Activated T-cell treated with anti-CD3 and anti-CD28 coated beads for 4 hours (primary cell): ENCODE measurements at places on chromosomes 2 and 18.

- no peak for DNase-seq
These were observed 76.8 kb upstream of the EPC2 start for GRCh38 chr2:148567716-148568115.

- no peak for DNase-seq
These were observed 622 bp downstream of the LRP2 start for GRCh38 chr2:169361706-169362117.

GRCh38 chr2:215137741-215138340 is 585 bp downstream of the ABCA12 start:
- DNase-seq = no peak

- no peak for DNase-seq
These were observed 123.2 kb downstream of the CABYR start for GRCh38 chr18:24262087-24262486.

DNA sequence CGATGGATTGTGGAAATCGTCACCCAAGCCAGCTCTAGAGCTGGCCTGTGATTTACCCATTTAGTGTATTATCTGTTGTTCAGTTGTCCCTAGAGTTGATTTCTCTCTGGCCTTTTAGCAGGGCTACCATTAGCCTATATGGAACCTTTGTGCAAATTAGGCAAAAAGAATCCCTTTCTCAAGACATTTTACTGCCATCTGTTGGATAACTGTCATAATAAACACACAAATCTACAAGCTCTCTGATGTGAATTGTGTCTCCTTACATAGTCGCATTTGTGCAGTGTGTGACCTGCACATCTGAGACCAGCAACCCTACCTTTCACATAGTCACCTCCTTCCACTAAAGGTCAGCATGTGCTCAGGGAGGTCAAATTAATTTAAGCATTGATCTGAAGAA is 34.0 kb downstream of the LOXHD1 start:
- DNase-seq = no peak

GRCh38 chr2:48148841-48149430 is 242.6 kb upstream of the FBXO11 start:
- DNase-seq = no peak

DNA sequence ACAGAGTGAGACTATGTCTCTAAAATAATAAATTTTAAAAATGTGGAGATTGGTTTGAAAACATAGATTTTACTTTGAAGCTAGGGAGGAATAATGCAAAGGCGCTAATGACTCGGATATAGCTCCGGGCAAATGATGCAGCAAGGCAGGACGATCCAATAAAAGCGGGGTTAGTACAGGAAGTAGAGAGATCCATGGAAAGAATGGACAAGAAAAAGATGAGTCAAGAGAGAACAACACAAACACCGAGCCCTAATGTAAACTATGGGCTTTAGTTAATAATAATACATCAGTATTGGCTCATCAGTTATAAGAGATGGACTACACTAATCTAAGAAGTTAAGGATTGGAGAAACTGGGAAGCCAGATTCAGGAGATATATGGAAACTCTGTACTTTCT is 74.5 kb downstream of the QPCT start:
- DNase-seq = no peak

DNA sequence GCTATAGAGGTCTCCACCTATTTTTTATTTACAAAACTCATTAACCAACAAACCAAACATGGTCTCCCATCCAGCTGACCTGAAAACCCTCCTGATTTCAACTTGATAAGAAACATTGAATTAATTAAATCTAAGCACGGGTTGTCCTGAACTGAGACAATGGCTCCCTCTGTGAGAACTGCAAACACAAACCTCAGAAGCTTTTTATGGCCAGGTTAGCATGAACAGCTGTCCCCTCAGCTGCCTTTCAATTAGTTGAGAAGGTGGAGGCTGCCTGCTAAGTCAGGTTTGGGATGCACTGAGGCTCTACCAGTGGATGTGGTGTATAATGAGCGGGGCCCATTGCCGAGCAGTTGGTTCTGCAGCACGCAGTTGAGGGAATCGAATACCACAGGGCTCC is 258.5 kb upstream of the DDX18 start:
- no peak for DNase-seq

GRCh38 chr2:23219666-23220065 is 165.3 kb upstream of the KLHL29 start:
- no peak for DNase-seq

DNA sequence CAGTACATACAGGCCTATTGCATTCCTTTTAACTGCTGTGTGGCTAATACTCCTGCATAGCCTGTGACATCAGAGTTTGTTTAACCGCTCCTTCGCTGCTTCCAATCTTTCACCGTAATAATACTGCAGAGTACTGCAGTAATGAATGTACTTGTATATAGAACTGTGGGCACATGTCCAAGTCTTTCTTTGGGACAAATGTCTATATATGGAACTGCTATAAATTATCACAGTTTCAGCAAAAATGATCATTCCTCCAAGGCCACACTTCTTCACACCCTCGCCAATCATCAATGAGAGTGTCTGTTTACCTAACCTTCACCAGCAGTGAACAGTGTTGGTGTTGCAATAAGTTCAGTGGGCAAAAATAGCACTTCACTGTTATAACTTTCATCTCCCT is 230.4 kb downstream of the SP3 start:
- no peak for DNase-seq

GRCh38 chr2:6072768-6073167 is 380.6 kb downstream of the SOX11 start:
- no peak for DNase-seq

DNA sequence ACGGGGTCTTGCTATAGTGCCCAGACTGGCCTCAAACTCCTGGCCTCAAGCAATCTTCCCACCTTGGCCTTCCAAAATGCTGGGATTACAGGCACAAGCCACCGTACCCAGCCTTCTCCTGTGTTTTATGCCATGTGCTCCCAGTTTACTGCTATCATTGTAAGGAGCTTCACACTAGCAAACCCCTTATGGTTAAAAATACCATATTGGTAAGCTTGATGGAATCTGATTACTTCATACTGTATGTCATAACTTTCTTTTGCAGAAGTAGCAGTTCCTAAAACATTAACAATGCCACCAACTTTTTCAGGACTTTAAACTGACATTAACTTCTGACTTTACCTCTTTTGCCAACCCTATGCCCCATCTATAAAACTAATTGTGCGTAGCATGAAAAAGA is 36.2 kb downstream of the HAT1 start:
- DNase-seq = no peak

DNA sequence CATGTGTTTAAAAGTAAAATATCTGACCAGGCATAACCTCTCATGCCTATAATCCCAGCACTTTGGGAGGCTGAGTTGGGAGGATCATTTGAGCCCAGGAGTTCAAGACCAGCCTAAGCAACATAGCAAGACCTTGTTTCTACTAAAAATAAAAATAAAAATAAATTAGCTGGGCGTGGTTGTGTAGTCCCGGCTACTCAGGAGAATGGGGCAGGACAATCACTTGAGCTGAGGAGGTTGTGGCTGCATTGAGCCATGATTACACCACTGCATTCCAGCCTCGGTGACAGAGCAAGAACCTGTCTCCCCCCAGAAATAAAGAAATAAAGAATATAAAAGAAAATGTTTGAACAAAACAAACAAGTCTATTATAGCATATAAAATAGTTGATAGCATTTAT is 158.3 kb downstream of the ZBTB7C start:
- no peak for DNase-seq
